Activated T-helper 2 cell treated with anti-CD3 and anti-CD28 coated beads, Interferon-gamma antibody, Interleukin-2, Interleukin-4, amounts not matched to agents 10 μg/mL and 5 μg/mL and 100 μg/mL, durations not matched to agents 14 hours and 24 hours and 36 hours (primary cell): ENCODE measurements at places on chromosomes 13 and 19.

DNA sequence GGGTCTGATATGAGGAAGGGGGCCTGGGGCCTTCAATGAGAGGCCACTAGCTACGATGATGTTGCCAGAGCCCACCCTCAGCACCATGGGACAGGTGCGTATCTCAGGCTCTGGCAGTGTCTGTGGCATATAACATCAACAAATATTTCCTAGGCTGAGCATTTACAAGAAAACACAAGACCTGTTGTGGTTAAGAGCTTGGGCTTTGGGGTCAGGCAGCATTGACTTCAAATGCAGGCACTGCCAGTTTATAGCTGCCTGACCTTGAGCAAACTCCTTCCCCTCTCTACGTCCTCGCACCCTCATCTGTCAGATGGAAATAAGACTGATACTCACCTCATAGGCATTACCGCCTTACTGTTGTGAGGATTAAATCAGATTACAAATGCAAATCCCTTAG is 156.0 kb downstream of the KATNAL1 start:
- no peak for DNase-seq

DNA sequence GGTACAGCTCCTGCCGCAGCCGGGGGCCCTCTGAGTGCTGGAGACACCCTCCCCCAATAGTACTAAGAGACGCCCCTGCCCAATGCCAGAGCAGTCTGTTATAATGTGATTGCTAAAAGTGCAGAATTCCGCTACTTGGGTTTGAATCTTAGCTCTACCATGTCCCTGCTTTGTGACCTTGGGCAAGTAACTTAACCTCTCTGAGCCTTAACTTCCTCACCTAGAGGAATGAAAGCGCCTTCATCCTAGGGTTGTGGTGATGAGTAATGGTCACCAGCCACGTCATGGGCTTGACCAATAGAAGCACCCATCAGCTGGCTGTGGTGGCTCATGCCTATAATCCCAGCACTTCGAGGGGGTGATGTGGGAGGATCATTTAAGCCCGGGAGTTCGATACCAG is 6.5 kb downstream of the PLEKHG2 start:
- no peak for DNase-seq

DNA sequence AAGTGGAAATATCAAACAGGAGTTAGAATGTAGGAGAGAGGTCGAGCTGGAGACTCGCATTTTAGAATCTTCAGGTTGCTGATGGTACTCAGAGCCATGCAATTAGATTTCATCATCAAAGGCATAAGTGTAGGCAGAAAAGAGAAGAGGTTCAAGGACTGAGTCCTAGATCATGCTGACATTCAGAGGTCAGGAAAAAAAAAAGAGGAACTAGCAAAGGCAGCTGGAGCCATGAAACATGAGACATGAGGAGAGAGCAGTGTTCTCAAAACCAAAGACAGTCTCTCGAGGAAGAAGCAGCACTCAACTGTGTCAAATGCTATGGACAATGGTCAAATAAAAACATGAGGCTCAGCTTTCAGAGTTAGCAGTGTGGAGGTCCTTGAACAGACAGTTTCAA is 12.4 kb upstream of the TPP2 start:
- DNase-seq = no peak

DNA sequence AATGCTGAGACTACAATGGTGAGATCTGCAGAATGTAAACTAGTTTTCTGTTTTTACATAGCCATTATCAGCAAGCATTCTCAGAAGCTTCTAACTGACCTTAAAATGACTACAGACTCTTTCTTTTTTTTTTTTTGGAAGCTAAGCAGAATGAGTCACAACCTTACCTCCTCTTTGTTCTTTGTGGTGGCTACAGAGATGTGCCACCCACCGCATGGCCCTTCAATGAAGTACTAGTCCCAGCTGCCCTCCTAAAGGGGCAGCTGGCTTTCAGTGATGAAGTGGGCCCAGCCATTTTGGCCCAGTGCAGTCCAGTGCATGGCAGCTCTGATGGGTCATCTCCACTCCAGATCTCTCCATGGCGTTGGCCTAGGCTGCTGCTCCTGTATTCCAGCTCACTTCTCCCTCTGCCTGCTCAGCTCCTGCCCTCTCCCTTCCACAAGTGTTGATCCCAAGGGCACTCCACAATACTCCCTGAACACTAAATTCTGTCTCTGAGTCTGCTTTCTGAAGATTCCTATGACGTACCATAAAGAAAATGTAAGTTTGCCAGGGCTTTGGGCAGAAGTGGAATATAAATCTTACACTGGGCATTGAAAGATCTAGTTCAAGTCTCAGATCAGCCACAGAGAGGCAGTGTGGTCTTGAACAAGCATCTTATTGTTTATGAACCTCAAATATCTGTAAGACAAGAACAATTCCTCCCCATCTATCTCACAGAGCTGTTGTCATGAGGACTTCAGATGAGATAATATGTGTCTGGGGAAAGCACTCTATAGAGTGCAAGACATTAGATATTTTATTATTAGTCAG is 85.6 kb downstream of the RXFP2 start:
- DNase-seq = no peak

DNA sequence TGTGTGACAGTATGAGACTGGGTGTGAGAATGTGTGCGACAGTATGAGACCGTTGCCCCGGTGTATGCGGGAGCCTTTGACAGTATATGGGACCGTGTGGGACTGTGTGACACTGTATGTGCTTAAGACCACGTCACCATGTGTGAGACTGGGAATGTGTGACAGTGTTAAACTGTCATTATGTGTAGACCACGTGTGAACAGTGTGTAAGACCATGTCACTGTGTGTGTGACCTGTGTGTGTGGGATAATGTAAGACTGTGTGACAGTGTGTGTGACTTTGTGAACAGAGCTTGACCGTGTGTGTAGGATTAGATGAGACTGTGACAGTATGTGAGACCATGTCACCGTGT is 549 bp downstream of the ZNF583 start:
- no peak for DNase-seq

DNA sequence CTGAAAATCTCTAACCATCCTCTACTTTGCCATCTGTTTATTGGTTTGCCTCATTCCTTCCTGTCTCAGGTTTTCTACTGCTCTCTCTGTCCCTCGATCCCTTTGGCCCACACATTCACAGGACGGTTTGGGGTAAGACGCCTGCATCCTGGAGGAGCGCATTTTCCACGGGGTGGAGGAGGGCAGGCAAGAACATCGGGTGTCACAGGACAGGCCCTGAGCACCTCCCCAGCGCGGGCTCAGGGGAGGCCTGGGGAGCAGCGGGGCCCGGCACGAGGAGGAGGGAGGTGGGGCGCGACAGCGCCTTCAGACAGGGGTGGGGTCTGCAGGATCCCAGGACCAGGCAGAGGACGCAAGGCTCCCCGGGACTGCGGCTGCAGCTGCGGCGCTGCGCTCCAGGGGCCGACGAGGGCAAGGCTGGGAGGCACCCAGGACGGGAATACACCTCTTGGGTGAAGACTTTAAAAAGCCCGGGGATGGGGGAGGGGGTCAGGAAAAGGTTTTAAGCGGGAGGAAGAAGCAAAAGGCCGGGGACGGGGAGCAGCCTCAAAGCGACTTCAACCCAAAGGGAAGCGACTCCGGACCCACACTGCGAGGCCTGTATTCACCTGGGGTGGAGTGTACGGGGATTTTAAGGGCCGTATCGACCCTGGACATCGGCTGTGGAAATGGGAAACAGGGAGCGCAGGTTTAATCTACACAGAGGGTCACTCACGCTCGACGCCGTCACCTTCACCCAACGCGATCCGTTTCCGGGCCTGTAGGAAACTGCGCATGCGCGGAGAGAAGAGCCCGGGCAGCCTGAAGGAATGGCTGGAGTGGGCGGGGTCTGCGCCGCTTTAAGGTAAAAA is at the start of gene ZNF415:
Gene ZNF415 (minus strand): TSS at position 770 of the 851 bp plus-strand sequence. CDS start 10,234 bp downstream, outside the sequence.
- peak; percentile 34 for DNase-seq

DNA sequence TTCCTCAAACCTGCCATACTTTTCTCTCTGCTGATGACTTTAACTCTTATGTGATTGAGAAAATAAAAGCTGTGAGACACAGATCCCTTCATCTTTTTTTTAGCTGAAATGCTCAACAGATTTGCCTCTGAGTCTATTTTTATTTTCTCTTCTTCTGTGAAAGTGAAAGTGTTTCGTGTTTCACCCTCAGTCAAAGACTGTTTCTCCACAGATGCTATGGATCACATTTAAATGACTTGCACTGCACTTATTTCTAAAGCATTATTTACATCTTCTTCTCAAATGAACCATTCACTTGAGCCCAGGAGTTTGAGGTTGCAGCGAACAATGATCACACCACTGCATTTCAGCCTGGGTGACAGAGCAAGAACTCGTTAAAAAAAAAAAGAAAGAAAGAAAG is 890.1 kb upstream of the PCDH20 start:
- no peak for DNase-seq

DNA sequence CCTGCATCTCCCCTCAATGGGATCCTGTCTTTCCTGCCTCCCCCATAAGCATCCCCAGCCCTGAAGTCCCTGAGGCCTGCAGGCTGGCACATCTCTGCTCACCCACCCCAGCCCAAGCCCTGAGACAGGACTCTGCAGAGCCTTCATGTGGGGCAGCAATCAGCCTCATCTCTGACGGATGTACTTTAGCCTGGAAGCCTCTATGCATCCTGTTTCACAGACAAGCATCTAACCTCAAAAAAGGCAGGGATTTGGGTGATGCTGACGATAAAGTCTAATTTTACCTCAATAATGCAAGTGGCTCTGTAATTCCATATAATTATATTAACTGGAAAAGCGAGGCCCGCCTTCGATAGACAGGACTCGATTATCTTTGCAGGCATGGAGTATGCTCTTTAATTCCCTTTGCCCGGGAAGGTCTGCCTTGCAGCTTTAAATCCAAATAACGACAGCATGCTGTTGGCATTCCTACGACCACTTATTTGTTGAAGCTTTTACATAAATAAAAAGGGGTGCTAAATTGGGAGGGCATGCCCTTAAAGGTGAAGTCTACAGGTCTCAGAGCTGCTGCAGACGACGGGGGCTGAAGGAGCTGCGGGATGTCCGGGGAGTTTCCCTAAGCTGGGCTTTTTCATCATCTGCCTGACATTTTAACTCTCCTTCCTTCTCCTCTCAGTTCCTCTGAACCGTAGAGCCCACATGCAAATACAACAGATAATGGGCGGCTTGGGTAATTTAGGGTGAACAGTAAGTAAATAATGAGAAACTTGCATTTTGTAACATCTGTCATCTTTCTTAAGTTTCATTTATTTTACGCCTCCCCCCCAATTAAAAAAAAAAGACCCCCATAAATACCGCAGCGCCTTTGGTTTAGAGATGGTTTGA is 211.5 kb downstream of the URI1 start:
- no peak for DNase-seq

- DNase-seq = no peak
Measured at GRCh38 chr19:44968670-44969069, 13.5 kb downstream of the CLPTM1 start.
